Stimulated activated CD4-positive, alpha-beta T cell treated with anti-CD3 and anti-CD28 coated beads, Interleukin-2, amount 100 ng/mL, for 24 hours (primary cell): ENCODE measurements at places on chromosomes 4 and X.

- no peak for DNase-seq
Observed at GRCh38 chr4:152973629-152974467, 37.7 kb downstream of the FHDC1 start.

GRCh38 chr4:8869898-8870646 is 1.6 kb downstream of the HMX1 start:
- no peak for DNase-seq

DNA sequence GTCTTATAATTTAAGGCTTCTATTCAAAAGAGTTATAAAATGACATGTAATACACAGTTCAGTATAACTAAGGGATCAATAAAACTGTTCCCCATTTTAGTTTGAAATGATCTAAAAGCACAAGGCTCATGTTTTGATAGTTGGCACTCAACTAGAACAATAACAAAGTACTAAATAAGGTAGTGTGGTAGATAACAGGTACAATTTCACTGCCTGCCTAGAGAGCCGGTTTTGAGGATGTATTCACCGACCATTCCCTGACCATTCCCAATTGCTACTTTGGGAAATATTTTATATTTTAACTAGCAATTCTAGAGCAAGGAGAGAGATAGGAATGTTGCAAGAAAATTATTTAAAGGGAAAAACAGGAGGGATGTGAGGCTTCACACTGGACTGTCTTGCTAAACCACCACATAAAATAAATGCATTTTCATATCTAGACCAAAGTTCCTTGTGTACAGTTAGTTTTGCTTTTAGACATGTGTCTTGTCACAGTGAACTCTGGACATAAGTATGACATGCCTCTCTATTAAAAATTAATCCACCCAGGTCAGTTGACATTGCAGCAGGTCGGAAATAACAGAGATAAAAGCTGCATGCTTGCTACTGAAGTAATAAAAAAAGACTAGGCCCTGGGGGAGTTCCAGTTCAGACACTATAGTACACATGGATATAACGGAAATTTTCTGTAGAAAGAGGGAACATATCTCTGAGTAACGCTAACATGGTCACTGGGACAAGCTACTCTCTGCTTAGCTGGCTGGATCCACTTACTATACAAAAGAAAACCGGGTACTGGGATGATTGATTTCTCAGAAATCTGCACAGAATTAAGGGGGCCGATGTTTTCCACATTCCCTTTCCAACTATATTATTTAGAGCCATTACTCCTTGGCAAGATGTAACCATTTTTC is 56.3 kb upstream of the NAP1L5 start:
- DNase-seq, result no peak

GRCh38 chr4:92646826-92647225 is 343.1 kb downstream of the GRID2 start:
- no peak for DNase-seq

GRCh38 chr4:19728773-19729172 is 522.9 kb upstream of the SLIT2 start:
- no peak for DNase-seq

DNA sequence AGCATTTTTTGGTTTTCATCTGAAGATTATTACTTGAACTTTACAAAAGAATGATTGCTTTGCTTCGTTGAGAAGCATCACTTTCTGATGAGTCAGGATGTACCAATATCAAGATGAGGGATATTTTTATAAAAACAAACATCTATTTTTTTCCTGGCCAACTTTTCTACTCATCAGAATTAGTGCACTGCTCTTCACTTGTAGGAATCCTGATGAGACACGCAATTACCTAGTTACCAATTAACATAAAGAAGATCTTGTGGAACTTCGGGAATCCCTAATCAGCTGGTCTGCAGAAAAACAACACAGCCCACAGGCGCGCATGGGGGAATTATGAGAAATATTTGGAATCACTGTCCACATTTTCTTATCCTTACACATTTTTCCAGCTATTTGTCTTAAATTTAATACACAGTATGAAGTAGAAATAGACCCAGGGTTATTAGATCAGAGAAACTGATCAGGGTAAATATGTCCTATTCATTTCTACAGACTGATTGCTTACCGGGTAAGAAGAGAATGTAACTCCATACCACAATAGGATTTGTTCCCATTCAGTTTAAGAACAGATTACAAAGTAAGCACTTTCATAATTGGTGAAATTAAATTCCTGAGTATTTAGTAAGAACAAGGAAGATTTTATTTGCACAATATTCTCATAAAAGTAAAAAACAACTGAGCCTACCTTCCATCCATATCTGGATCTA is 50.9 kb downstream of the MFAP3L start:
- no peak for DNase-seq

DNA sequence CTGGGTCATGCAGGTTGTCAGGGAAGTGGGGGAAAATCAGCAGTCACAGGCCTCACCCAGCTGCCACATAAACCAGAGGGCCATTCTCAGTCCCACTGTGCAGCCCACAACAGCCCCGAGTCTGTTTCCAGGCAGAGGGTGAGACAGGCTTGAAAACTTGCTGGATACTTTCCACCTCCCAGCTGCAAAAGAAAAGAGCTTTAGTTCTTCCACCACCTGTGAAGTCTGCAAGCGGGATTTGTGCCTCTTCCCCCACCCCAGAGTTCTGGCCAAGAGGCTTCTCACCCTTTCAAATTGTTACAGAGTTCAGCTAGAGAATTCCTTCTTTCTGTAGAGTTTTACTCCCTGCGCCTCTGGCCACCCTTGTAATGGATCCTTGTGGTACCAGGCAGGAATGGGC is 115.5 kb upstream of the ZDHHC15 start:
- no peak for DNase-seq

DNA sequence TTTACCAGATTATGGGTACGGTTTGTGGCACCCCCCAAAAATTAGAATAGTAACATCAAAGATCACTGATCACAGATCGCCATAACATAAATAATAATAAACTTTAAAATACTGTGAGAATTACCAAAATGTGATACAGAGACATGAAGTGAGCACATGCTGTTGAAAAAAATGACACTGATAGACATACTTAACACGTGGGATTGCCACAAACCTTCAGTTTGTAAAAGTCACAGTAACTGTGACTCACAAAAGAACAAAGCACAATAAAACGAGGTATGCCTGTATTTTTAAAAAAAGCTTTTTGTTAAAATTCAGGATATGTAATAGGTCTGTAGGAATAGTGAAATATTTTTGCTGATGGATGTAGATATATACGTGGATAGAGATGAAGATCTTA is 93.4 kb downstream of the TET2 start:
- DNase-seq, result no peak

- no peak for DNase-seq
Observed at GRCh38 chrX:133749370-133749769, 236.0 kb downstream of the GPC3 start.

DNA sequence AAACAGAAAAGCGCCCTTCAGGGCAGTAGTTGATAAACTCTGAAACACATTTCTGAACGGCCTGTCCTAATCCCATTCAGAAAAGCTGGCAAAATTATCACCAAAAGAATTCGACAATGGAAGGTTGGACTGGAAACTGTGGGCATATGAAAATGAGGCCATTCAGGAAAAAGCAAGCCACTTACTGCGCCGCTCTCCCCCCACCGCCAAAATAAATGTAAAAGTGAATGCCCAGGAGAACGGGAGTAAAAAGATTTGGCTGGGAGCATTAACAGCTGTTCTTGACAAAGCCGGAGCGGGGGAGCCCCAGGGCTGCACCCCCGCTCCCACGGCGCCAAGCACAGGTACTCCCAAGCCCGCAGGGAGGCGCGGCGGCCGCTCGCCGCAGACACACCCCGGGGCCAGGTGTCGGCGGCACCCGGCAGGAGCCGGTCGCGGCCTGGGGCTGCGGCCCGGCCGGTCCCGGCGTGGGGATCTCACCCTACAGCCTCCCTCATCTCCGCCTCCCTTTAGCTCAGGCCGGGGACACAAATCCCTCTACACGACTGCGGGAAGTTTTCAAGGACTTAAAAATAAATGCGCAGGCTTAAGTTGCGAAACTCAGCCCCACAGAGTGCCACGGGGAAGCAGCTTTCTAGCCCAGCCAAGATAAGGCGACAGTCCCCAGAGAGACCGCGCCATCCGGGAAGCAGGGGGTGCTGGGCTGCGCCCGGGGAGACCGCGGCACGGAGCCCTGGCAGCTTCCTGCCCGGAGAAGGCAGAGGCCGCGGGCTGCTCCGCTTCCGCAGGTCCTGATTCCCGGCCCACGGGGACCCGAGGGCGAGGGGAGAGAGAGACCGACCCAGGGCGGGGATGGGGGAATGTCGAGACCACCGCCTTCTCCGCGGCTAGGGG is 593 bp downstream of the SH3RF1 start:
- DNase-seq, result no peak

GRCh38 chrX:51151734-51152133 is 180.9 kb upstream of the NUDT10 start:
- DNase-seq, result no peak

GRCh38 chr4:123363729-123364128 is 32.9 kb upstream of the SPRY1 start:
- no peak for DNase-seq

- DNase-seq, result no peak
Observed at GRCh38 chrX:153608806-153609205, 9.9 kb upstream of the CCNQ start.

DNA sequence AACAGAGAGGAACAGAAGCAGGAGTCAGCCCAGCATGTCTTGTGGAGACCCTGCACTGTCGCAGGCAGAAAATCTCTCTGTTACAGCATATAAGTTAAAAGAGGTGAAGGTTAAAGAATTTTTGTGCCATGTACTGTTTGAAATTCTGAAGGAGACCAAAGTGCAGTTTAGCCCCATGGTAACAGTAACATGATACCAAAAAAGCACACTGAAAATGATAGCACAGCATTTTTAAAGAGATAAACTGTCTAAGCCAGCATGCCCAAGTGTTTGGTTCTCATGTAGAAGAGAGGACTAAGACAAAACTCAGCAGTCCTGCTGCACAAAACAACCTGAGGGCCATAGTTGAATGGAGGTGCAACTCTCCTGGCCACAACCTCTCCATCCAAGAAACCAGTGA is 41.9 kb upstream of the PARM1 start:
- no peak for DNase-seq

- DNase-seq, result no peak
Observed at GRCh38 chr4:78337244-78338020, 214.1 kb upstream of the ANXA3 start.

DNA sequence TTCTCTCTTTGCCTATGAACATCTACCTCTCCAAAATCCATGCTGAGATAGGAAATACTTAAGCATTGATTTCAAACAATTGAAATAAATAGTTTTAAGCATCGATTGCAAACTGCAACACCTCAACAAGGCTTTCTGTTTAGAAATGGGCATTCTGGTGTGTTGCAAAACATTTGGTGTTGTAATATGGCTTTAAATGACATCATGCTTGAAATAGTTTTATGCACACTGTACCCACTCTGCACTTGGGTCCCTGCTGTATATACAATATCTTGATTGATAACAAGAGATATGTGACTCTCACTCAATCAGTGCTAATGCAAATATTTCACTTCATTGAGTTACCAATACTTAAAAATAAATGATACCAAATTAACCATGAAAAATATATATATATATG is 964.9 kb upstream of the GRIA3 start:
- no peak for DNase-seq

DNA sequence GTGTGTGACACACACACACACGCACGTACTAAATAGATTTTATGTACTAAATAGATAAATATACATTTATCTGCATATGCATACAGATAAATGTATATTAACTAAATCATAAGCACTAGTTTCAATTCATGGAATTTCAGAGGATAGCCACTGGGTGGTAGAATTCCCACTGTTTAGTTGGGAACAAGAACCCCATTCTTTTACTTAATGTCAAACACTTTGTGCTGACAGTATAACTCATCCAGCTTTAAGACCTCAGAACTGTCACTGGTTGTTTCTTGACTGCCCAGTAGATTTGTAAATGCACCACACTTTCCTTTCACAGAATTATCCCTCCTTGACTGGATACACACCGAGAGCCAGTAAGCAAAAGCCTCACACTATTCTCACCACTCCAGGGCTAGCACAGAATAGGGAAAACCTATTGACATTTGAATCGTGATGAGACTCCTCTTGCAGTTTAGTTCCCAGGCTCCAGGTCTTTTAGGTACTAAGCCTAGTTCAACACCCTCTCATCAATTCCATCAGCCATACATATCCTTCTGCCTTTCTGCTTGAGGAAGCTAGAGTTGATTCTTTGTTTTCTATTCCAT is 32.4 kb downstream of the PPARGC1A start:
- DNase-seq, result no peak

- DNase-seq, result no peak
Observed at GRCh38 chrX:28099166-28099565, 117.9 kb upstream of the DCAF8L1 start.

DNA sequence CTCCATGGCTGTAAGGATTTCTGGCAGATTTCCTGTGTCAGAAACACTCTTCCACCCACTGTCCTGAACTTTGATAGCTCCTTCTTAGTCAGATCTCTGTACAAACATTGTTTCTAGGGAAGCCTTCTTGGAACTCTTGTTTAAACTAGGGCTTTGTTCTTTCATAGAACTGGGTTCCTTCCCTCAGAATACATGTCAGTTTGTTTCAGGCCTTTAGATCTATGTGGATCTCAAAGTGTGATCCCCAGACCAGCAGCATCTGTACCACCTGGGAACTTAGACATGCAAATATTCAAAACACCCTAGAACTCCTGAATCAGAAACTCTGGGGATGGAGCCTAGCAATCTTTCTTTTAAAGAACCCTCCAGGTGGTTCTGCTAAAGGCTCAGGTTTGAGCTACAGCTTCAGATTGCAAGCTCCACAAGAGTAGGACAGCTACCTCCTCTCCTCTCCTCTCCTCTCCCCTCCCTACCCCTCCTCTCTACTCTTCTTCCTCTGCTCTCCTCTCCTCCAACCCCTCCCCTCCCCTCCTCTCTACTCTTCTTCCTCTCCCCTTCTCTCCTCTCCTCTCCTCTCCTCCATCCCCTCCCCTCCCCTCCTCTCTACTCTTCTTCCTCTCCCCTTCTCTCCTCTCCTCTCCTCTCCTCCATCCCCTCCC is 12.7 kb downstream of the RASSF6 start:
- no peak for DNase-seq

- no peak for DNase-seq
Observed at GRCh38 chr4:120796271-120796670, 126.3 kb downstream of the PRDM5 start.

DNA sequence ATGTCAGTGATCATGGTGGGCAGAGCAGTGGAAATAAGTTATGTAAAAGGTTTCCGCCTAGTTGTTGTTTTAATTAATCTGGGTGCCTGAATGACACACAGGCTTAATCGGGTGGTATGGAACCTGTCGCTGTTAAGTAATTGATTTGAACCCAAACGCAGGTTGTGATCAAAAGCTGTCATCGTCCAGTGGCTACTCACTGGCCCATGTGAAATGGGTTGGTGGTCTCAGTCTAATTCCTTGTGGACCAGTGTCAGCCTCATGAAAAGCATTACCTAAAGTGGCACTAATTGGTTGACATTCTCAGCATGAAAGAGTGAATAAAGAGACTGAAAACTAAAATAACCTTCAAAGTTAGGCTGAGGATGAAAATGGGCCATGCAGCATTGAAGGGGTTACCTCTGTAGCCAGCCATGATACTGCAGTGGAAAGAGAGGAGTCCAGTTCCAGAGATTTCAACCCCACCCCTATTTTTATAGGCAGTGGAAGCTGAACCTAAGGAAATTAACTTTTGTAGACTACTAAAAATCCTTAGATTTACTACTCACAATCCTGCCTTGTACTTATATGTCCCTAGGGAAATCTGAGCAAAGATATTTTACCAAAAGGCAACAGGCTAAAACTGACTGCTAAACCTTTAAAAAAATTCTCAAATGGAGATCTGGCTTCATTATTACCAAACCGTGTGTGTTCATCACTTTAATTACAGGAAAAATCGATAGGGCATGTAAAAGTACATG is 251.7 kb upstream of the TENM3 start:
- no peak for DNase-seq

- DNase-seq, result peak; percentile 51
Observed at GRCh38 chr4:184792950-184793555, 32.7 kb downstream of the ACSL1 start.
